DMS79 treated with DMSO at 0.1 percent for 48 hours (cell line): ENCODE measurements at places on chromosomes 7 and 10.
A peak's percentile ranks its signal among the peaks of the same experiment; 100 is the strongest.

GRCh38 chr10:3330663-3331062 lies 158.1 kb upstream of the PITRM1 start:
- no peak for DNase-seq

- DNase-seq, result no peak
Observed at GRCh38 chr10:28304032-28304571, 1.2 kb upstream of the MPP7 start.

DNA sequence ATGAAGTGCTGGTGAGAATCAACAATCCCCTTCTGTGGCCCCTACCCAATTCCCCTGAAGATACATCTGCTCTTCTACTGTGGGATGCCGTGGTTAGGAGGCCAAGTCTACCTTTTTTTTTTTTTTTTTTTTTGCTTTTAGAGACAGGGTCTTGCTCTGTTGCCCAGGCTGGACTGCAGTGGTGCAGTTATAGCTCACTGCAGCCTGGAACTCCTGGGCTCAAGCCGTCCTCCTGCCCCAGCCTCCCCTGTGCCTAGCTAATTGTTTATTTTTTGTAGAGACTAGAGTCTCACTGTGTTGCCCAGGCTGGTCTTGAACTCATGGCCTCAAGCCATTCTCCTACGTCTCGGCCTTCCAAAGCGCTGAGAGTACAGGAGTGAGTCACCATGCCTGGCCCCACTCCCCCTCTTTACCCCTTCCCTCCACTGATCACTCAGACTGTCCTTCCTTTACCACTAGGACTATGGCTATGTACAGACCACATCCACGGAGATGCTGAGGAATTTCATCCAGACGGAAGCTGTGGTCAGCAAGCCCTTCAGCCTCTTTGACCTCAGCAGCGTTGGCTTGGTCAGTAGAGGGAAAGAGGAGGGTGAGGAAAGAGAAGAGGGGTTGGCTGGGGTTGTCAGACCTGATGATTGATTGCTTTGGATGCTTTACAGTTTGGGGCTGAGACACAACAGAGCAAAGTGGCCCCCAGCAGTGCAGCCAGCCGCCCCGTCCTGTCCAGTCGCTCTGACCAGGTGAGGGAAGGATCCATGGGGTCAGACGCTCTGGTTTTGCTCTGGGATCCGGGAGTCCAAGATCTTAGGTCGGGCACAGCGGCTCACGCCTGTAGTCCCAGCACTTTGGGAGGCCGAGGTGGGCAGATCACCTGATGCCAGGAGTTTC lies 1.8 kb downstream of the AP4M1 start:
- DNase-seq, result no peak

DNA sequence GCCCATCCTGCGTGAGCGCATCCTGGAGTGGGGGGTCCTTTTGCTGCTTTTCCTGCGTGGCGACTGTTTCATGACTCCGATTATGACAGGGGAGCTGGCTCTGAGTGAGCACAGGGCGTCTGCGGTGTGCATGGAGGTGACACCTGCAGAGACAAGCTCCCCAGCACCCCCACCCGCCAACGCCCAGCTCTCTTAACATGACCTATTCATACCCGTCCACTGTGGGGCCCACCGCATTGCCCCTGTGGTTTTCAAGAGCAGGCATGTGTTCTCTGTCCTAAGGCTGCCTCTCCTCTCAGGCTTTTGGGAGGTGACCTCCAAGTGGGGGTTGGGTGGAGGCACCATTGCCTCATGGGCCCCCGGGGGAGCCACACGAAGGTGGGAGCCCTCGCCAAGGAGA lies 500.7 kb downstream of the TCERG1L start:
- no peak for DNase-seq

DNA sequence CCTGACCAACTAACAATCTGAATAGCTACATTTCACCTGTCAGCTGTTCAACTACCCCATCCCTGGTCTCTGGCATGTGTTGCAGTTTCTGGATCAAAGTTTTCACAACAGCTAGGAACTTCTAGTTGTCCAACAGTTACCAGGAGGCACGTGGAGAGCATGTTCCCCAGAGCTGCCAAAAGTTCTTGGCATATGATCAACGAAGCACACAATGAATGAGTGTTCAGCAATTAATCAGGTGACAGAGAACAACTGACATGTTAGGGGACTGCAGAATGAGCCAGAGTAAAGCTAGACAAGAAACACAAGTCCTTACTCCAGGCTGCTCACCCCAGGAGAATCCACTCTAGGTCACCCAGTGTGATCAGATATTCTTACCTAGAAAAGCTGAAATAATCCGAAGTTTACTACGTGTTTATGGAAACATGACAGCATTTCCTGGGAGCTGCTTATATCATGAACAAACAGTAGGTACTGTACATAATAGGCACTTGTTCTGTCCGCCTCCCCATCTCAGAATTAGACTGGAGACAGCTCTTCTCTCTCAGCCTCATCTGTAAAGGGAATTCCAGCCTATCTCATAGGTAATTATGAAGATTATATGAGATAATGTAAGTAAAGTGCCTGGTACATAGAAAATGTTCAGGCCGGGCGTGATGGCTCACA lies 50.6 kb downstream of the ZNF438 start:
- no peak for DNase-seq

DNA sequence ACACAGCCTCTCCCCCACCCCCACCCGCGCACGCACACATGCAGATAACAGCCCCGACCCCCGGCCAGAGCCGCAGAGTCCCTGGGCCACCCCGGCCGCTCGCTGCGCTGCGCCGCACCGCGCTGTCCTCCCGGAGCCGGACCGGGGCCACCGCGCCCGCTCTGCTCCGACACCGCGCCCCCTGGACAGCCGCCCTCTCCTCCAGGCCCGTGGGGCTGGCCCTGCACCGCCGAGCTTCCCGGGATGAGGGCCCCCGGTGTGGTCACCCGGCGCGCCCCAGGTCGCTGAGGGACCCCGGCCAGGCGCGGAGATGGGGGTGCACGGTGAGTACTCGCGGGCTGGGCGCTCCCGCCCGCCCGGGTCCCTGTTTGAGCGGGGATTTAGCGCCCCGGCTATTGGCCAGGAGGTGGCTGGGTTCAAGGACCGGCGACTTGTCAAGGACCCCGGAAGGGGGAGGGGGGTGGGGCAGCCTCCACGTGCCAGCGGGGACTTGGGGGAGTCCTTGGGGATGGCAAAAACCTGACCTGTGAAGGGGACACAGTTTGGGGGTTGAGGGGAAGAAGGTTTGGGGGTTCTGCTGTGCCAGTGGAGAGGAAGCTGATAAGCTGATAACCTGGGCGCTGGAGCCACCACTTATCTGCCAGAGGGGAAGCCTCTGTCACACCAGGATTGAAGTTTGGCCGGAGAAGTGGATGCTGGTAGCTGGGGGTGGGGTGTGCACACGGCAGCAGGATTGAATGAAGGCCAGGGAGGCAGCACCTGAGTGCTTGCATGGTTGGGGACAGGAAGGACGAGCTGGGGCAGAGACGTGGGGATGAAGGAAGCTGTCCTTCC lies 620 bp downstream of the EPO start:
- no peak for DNase-seq

DNA sequence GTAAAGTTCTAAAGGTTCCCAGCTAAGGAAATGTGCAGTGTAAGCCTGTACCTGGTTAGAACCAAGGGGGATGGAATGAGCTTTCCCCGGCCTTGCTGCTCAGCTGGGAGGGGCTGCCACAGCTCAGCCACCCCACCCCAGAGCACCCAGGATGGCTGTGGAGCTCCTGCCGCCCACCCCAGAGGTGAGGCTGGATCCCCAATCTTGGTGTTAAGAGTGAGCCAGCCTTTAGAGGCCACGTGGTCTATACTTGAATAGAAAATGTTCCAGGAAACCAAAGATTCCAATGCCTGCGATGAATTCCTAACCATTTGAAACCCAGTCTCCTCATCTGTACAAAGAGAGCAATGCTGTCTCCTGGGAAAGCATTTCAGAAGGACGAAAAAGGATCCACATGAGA lies 16.5 kb downstream of the DIP2C start:
- no peak for DNase-seq

- no peak for DNase-seq
Observed at GRCh38 chr7:42549866-42550485, 313.0 kb upstream of the GLI3 start.

- DNase-seq, result no peak
Observed at GRCh38 chr7:101948650-101949049, 131.2 kb downstream of the CUX1 start.

GRCh38 chr10:132297526-132297925 lies 10.2 kb downstream of the STK32C start:
- DNase-seq, result peak; percentile 63

DNA sequence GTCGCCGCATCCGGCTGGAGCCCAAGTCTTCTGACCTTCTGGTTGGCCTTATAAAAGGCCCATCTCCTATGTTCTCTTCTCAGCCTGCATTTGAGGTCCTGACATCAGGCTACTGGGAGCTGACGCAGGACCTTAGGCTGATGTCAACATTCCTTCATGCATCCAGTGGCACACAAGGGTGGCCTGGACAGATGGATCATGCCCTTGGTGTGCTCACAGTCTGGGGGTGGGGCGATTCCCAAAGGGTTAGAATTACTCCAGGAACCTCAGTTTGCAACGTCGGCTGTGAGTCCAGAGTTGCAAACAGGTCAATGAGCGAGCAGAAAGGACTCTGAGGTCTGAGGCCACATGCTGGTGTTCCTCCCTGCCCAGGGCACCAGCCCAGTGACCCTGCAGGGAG lies 8.2 kb upstream of the CLIP2 start:
- no peak for DNase-seq

DNA sequence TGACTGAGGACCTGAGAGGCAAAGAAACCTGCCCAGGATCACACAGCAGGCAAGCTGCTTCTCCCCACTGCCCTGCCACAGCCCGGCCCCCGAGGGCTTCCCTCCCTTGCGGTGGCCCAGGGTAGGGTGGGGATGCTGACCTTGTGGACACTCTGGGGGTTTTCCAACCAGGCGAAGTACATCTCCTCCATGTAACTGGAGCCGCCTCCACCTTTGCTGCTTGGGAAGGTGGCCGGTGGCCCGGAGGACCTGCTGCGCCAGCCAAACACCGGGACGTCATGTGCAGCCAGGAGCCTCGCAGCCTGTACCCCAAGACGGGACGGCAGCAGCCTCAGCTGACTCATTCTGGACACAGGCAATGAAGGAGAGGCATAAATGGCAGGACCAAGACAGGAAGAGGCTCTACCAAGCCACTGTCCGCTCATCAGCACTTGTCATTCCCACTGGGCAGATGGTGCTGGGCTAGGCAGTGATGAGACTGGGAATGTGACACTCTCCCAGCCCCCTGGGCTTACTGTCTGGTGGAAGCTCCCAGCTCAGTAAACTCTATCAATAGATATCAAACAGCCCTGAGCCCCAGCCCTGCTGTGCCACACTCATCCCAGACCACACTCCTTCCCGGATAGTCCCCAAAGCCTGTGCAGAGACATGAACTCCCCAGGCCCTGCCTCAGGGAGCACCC lies 3.7 kb downstream of the OGDHL start:
- DNase-seq, result no peak

- no peak for DNase-seq
Observed at GRCh38 chr7:111400088-111400487, 162.2 kb downstream of the IMMP2L start.

- no peak for DNase-seq
Observed at GRCh38 chr10:33815776-33816175, 481.3 kb upstream of the NRP1 start.

GRCh38 chr10:127690176-127690835 lies 46.7 kb upstream of the FOXI2 start:
- no peak for DNase-seq

DNA sequence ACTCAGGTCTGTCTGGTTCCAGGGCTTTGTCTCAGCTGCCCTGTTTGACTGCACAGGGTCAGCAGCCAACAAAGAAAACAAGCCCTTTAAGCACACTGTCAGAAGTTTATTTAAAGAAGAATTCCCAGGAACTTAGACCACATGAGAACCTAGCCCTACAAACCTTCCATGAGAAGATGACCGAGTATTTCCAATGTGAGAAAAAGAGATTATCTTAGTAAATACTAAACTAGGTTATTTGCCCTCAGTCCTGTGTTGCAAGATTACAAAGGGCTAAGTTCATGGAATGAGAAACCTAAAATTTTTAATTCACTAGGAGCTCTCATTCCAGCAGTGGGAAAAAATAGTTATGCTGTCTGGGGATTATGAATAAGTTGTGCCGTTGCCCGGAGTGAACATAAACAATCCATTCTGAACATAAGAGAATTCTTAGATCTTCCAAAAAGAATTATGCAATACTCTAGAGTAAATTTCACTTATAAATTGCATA lies 46.7 kb downstream of the NOC3L start:
- no peak for DNase-seq

- DNase-seq, result no peak
Observed at GRCh38 chr10:32121648-32122047, 65.4 kb upstream of the KIF5B start.

DNA sequence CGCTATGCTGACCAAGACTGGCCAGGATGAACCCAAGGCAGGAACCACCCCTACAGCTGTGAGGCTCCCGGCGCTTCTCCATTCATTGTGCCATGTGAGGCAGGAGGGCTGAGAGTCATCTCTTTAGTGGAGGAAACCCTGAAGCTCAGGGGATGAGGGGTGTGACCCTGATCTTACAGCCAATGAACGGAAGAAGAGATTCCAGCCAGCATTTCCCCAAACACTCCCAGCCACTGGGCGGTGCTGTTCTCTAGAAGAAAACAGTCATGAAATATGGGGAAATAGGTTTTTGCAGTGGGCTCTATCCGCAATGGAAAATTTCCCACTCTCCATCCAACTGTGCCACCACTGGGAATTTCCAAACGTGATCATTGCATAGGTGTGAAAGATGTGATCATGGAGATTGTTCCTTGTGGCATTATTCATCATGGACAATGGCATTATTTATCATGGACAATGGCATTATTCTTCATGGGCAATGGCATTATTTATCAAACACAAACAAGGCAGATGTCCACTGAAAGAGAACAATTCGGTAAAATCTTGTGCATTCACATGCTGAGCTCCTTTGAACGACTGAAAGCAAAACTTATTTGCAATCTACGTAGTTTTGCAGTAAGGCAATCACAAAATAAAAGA lies 14.0 kb upstream of the SLC18A2 start:
- no peak for DNase-seq

DNA sequence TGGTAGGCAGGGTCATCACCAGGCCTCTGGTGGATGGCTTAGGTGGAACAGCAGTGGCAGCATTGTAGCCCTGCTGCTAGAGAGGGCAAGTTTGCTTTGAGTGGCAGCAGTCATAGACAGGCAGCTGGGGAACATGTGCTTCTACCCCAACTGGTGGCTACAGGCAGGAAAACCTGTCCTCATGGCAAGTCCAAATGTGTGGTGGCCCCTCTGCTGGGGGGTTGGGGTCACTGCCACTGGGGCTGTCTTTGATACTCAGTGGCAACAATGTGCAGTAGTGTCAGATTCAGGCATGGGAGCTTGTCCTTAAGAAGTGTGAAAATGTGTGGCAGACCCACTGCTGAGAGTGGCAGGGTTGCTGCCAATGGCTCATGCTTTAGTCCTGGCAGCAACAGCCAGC lies 186.2 kb upstream of the NPSR1 start:
- no peak for DNase-seq
